Stimulated activated CD8-positive, alpha-beta memory T cell treated with anti-CD3 and anti-CD28 coated beads, Interleukin-4, amount 100 ng/mL, for 1 hour (primary cell): ENCODE measurements at places on chromosomes 5 and 9.

GRCh38 chr5:150441813-150442698, 7.5 kb downstream of the RPS14 start:
- DNase-seq, result no peak

DNA sequence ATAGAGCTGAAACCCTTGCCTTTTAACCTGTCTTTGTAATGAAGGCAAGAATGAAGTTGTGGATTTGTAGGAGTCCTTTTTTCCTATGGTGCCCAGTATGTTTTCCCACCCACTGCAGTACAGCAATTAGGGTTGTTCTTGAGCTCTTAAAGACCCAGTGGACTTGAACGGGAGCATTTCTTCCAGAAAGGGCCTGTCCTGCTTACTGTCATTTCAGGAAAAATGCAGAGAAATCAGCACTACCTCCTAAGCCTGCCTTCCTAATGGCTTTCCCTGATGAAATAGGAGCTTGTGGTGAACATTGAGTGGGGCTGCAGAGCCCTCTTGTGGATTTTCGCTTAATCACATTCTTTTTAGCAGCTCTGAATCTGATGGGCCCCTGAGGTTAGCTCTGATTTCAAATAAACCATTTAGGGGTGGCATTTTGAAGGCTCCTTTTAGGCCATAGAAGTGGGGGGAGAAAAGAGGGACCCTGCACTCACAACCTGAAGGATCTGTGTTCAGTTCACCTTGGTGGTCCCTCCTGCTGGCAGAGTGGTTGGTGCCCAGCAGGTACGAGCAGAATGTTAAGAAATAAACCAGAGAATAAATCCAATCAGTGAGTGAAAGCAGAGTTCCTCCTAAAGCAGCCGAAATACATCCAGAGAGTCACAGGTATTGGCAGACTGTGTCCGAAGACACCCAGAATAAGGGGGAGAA, 188.0 kb upstream of the KLF9 start:
- DNase-seq, result peak; percentile 10

- no peak for DNase-seq
Measured at GRCh38 chr9:30065888-30066287, 2318.6 kb upstream of the ACO1 start.

DNA sequence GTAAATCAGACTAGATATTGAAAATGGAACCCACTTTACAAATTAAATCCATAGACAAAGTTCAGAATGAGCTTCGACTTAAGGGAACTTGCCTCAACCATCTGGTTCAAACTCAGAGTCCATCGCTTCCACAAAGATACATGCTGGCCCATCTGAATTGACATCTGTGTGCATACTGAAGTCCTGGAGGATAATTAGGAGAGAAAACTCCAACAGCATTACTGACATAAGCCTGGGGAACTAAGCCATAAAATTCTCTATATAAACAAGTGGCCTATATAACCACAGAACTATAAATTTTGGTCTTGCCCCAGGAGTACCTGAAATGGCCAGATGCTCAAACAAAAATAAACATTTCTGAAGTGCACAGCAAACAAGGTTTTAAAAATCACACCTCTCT, 94.4 kb downstream of the IZUMO3 start:
- no peak for DNase-seq

DNA sequence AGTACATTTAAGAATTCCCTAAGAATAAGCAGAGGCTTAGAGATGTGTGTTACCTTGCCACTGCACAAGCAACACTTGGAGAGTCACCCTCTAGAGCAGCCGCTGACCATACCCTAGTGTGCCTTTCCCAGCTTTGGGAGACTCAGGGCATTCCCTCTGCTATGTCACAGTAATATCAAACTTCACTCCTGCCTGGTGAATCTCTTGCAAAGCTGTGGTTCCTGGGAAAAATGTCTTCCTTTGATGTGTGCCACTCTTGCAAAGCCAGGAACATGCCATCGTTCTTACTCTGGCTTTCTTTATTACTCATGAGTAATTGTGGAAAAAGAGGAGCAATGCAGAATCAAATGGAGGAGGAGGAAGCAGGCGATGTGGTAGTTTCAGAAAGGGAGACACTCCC, 173.2 kb downstream of the CCDC192 start:
- no peak for DNase-seq

DNA sequence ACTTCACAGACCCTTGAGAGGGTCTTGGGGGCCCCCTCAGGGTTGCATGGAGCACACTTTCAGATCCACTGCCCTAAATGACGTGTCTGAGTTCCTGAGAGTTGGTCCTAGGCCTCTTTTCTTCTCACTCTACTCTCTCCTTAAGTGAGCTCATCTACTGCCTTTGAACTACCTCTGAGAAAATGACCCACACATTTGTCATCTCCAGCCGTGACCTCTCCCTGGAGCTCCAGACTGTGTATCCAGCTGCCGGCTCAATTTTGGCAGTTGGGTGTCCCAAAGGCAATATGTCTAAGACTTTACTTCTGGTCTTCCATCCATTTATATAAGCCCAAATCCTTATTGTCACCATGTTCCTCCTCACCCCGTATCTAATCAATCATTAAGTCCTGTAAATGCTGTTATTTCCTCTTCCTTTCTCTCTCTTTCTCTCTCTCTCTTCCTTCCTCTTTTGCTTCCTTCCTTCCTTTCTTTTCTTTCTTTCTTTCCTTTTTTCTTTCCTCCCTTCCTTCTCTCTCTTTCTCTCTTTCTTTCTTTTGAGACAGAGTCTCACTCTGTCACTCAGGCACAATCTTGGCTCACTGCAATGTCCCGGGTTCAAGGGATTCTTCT, 51.2 kb upstream of the HSPA9 start:
- DNase-seq, result no peak

DNA sequence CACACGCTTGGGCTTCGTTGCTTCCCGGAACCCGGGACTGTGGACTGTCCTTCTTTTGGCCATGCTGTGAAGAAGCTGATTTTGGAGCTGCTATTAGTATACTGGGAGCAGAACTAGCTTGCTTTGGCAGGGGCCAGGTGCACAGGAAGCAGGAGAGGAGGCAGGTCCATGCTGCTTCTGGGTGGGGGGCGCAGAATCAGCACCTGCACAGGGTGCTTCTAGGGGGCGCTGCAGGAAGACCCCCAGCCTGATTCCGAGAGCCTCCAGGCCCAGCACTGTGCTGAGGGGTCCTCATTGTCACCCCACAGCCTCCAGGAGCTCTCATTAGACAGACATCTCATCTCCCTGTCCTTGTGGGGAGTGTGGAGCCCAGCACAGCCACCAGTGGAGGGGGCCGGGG, 252.6 kb upstream of the IRX4 start:
- DNase-seq, result no peak

GRCh38 chr9:133403766-133404453, 13.9 kb downstream of the REXO4 start:
- DNase-seq, result peak; percentile 34

DNA sequence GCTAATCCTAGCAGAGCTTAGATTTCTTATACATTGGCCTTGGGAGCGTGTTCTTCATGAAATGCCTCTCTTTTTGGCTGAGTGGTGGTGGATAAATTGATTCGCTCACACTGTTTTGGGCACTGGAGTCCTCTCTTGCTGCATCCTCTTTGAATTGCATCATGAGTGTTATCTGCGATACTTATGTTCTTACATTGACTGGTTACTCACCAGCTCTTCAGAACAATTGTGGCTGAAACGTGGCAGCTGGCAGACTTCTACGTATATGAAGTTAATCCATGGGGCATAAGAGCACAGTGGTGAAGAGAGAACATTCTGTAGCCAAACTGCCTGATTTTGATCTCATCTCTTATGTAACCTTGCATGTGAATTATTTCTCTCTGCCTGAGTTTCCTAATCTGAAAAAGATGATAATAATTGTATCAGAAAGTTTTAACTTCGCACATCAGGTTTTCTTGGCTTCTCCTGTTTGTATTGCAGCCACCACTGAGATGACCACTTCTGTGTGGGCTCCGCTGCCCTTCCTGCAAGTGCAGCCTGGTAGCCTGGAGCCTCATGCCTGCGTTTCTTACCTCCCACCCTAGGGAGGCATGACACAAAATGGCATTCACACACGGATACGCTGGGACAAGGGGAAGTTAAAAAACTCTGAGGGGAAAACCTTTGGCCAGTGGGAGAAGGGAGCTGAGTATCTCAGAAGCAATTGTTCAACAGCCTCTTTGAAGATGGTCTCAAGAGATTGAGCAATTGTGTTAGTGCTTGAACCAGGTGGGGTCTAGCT, 295.2 kb downstream of the ARHGAP26 start:
- DNase-seq, result no peak

- no peak for DNase-seq
Measured at GRCh38 chr9:32264170-32264864, 120.1 kb upstream of the ACO1 start.

- no peak for DNase-seq
Measured at GRCh38 chr5:113167985-113168384, 191.4 kb downstream of the DCP2 start.

GRCh38 chr9:80644044-80644443, 1045.3 kb downstream of the TLE1 start:
- DNase-seq, result no peak

DNA sequence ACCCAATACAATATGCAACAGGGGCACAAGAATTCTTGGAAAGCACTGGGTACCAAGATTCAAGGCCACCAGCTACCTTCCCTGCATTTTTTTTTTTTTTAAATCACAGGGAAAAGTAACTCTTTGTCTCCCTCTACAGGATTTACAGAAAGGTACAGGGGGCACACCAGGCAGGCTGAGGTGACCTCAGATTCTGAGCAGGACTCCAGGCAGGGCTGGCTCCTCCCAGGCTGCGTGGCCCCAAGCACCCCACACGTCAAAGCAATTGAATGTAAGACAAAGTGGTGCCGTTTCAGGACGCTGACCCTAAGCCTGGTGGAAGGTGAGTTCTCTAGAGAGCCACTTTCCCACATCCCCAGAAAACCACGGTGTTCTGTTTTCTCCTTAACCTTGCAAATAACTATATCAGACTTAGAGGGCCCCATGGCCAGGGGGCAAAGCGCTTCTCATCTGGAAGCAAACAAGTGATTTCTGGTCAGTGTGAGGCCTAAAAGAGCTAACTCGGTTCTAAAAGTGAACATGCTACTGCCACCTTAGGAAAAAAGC, 222.6 kb downstream of the ROR2 start:
- no peak for DNase-seq

DNA sequence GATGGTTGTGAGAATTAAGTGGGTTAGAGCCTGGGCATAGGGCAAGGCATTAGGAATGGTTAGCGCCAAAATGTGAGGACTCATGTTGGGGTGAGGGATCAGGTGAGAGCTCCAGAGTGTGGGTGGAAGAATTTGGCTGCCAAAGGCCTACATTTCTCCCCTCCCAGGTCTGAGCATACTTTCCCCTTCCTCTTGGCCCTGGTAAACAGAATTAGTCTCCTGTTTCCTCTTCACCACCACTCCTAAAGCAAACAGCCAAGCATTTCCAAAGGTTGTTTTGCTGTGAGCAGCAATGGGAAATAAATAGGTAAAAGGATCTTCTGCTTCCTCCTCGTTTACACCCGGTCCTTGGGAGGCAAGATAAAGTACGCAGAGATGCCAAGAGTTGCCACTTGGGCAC, 132.5 kb downstream of the ZSWIM6 start:
- no peak for DNase-seq

- no peak for DNase-seq
Measured at GRCh38 chr5:87210076-87210475, 57.6 kb upstream of the RASA1 start.

DNA sequence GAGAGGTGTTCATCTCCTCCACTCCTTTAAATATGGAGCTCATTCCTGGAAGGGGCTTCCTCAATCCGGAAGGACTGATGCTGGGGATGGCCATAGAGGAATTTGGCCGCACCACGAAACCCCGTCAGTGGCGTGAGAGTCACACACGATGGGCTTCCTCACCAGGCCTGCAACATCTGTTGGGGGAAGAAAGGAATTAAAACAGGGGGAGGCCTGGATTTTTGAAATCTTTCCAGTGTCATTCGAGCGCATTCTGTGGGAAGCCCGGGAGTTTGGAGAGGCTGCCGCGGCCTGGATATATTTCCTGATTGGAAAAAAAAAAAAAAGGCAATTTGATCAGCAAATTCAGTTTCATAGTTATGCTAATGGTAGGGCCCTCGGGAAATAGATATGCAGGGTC, 76.3 kb upstream of the ORM1 start:
- no peak for DNase-seq

GRCh38 chr5:55865831-55866230, 14.7 kb downstream of the IL31RA start:
- no peak for DNase-seq

GRCh38 chr5:50921366-50922133, 255.1 kb downstream of the PARP8 start:
- no peak for DNase-seq

GRCh38 chr9:133704711-133705181, 33.4 kb downstream of the SARDH start:
- no peak for DNase-seq

GRCh38 chr9:224582-225520, 10.2 kb downstream of the DOCK8 start:
- DNase-seq, result no peak

DNA sequence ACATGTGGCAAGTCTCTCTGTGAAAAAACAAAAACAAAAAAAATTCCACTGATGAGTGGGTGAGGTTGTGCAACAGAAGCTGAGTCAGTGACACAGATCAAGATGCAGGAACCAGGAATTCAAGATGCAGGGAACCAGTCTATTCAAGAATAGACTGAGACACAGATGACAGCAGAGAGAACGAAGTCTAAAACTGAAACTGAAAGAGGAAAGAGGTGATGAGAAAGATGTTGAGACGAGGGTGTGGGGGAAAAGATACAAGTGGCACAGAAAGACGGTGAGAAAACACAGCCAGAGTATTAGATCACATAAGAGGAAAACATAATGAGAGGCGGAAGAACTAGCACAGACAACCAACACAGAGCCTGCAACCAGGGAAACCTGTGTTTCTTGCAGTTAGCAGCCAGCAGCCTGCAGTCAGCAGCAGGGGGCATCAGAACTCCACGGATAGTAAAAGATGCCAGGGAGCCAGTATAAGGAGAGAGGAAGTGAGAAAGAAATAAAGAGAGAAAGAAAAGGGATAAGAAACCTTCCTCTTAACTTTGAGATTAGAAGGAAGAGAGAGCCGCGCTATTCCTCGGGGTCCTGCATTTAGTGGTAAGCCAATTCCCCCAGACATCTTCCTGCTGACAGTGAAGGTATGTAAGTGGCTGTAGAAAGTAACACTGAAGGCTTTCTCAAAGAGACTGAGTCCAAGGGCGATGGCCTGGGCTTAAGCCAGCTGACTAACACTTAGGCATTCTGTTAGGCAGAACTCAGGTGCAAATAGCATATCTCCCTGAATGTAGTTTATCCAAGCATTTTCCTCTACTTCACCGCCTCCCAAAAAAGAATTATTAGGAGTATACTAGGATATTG, 79.0 kb downstream of the TLR4 start:
- DNase-seq, result no peak

DNA sequence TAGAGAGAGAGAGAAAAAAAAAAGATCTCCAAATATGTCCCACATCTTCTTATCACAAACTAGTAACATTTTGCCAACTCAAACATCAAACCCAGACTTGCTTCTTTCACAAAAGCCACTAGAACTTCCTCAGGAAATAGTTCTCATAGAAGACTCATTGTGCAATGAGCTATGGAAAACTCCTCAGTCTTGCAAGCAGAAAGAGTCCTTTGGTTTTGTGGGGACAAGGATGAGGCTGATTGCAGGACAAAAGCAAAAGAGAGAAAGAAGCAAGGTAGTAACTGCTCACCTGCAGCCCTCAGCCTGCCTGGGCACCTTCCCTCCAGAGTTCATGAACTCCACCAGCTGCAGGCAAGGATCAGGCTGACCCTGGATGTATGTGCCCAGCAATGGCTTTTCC, 399.0 kb downstream of the IRX1 start:
- no peak for DNase-seq
